Esophagus muscularis mucosa (tissue), 4 donors: ENCODE measurements at places on chromosomes 5 and 9.

- no peak for DNase-seq
- H3K27ac ChIP-seq: no peak overlapping the region
- H3K36me3 ChIP-seq: no peaks in the 10 kb centered on the region
- no peaks in the 10 kb centered on the region for H3K27me3 ChIP-seq
- no peak overlapping the region for H3K4me3 ChIP-seq
These were observed 59.8 kb downstream of the NDFIP1 start for GRCh38 chr5:142168365-142168764.

DNA sequence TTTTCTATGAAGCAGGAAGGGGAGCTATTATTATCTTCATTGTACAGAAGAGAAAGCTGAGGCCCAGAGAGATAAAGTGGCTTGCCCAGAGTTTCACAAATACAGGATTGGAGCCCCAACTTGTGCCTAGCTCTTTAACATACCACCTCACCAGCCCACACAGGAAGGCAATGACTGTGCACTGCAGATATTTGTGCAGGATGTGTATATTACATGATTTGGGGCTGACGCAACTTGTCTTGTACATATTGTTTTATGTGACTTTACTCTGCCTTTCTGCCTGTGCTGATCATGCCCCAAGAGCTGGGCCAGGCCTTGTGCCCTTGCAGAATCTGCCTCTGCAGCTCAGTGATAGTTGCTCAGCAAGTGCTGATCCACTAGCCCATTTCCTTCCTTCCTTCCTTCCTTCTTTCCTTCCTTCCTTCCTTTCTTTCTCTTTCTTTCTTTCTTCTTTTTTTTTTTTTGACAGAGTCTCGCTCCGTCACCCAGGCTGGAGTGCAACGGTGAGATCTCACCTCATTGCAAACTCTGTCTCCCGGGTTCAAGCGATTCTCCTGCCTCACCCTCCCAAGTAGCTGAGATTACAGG, 106.6 kb upstream of the TBCA start:
- H3K4me1 ChIP-seq: no peaks in the 10 kb centered on the region
- DNase-seq: no peak
- H3K4me3 ChIP-seq: no peak overlapping the region
- no peak overlapping the region for H3K27ac ChIP-seq
- no peaks in the 10 kb centered on the region for H3K36me3 ChIP-seq

- no peaks in the 10 kb centered on the region for H3K27me3 ChIP-seq
- DNase-seq: no peak
- no peaks in the 10 kb centered on the region for H3K36me3 ChIP-seq
- no peak overlapping the region for H3K4me3 ChIP-seq
These were observed 21.1 kb upstream of the TMEM174 start for GRCh38 chr5:73151766-73152410.

GRCh38 chr5:115461506-115462290, 82.9 kb downstream of the FEM1C start:
- H3K36me3 ChIP-seq: no peaks in the 10 kb centered on the region
- H3K4me1 ChIP-seq: peaks cover 10% of the 10 kb centered on the region
- H3K27me3 ChIP-seq: no peaks in the 10 kb centered on the region
- H3K4me3 ChIP-seq: no peak overlapping the region
- DNase-seq: no peak

- H3K4me3 ChIP-seq: no peak overlapping the region
- no peaks in the 10 kb centered on the region for H3K27me3 ChIP-seq
- peaks cover 6% of the 10 kb centered on the region for H3K4me1 ChIP-seq
- H3K27ac ChIP-seq: no peak overlapping the region
- DNase-seq: no peak
These were observed 190.5 kb downstream of the PIK3R1 start for GRCh38 chr5:68405784-68406743.
